ENCODE measurements at places on chromosomes 7 and 10.

GRCh38 chr10:9339716-9340115, 1285.2 kb downstream of the GATA3 start:
- DNase-seq: no peak

GRCh38 chr10:17101257-17101909, 28.2 kb downstream of the CUBN start:
- DNase-seq: no peak

DNA sequence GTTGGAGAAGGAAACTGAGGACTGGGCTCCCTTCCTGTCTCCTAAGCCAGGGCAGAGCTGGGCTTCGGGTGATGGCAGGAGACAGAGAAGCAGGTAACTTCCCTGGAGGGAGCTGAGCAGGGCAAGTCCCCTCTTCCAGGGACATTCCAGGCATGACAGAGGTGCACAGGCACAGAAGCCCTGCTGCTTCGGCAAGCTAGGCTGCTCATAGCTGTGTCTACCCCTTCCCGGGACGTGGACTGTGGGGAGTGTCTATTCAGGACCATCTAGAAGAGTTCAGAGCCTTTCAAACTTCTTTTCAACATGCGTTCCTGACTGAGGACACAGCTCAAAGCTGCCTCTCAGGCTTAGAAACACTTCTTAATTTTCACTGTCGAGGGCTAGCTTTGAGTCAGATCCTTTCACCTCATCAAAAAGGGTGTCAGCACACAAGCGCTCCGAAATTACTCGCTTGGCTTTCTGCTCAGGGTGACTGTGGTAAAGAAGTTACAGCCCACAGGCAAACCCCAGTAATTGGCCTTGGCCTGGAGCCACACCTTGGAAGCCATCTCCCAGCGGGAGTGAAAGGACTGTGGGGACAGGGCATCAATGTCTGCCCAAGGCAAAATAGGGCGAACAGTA, 63.7 kb upstream of the STEAP1B start:
- peak; percentile 82 for DNase-seq

DNA sequence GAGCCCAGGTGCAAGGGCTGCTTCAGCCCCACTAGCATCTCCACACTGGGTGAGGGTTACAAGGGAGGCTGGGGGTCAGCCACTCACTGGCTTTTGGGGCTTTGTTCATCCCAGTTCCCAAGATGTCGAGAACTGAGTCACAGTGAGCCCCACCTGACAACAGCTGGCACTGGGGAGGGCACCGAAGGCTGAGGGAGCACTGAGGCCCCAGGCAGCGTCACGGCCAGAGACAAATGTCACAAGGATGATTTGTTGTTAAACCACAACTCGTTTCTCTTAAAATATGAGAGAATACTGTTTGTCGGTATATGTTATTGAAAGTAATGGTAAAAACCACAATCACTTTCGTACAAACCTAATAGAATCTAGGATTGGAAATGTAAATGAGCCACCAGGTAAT, 219.9 kb downstream of the CELF2 start:
- no peak for DNase-seq

DNA sequence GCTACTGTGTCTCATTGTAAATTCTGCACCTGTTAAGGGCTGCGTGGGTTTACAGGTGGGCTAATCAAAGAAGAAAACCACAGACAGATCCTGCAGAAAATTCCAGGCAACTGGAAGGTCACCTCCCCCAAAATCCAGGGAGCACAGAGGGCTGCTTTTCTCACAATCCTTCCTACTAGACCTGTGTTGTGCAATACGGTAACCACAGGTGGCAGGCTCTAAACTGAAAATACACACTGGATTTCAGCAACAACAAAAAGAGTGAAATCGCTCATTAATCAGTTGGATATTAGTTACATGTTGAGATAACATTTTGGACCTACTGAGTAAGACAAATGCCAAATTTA, 83.2 kb downstream of the SLC16A9 start:
- no peak for DNase-seq

DNA sequence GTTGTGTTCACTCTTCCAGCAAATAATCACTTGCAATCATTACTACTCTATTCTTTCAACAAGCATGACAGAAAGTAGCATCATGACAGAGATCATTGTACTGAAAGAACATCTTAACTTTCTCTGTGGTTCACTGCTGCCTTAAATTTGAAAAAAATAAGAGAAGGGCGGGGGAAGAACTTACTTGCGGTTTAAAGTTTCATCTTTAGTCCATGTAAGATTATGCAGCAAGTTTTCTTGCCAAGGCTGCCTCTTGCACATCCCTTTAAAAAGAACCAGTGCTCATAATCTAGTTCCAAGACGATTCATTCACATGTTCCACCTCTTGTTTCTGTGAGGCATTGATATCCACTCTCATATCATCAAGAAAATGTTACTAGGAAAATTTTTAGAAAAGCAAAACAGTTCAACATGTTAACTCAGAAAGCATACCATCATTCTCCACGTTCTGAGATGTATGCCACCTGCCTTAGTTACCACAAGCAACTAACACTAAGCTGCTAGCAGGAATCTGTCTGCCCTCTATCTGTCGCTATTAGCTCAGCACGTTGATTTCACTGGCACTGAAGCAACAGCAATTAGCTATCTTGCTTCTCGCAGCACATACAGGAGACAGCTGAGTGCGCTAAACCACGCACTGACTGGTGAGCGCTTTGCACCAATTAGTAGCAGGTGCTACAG, at the start of gene PCDH15:
PCDH15 (minus strand) TSS at position 491 of the 681 bp plus-strand sequence. CDS start 136,969 bp downstream, outside the sequence.
- DNase-seq: peak; percentile 94
